Activated CD4-positive, CD25-positive, alpha-beta regulatory T cell treated with anti-CD3 and anti-CD28 coated beads, Interleukin-2, amount 50 U/mL, for 24 hours (primary cell): ENCODE measurements at places on chromosomes 3 and 15.

GRCh38 chr3:65245133-65246063 lies 557.6 kb upstream of the ADAMTS9 start:
- no peak for ATAC-seq

DNA sequence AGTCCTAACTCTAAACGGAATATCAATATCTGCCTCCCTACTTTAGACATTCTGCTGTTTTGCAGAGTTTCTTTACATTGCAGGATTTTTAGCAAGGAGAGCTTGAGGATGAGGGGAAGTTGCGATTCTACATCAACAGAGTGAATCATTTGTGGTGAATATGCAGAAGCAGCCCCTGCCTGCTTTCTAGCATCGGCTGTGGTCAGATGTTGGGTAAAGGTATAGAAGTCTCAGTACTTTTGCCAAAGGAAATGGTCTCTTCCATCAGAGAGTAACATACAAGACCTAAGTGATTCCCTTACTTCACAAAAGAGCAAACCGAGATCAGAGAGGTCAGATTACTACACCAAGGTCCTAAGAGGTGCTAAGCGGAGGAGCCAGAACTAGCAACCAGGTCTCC lies 15.2 kb downstream of the ST3GAL6 start:
- no peak for ATAC-seq

DNA sequence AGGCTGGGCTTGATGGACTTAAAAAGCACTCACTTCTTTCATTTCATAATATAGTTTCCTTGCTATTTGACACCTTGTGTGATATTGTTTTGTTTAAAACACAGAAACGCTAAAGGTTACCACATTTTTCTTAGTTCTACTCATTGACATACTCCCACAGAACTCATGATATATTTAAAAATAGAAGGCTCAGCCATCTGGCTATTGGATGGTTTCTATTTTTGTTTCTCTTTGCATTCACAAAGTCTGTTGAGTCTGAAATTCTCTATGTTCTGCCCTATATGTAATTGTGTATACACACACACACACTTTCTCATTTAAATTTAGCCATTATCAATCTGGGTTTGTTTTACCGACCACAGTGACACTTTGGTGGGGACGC lies 128.2 kb downstream of the SOX2 start:
- ATAC-seq: no peak

- ATAC-seq: no peak
These were observed 27.7 kb downstream of the HES1 start for GRCh38 chr3:194163697-194164096.

DNA sequence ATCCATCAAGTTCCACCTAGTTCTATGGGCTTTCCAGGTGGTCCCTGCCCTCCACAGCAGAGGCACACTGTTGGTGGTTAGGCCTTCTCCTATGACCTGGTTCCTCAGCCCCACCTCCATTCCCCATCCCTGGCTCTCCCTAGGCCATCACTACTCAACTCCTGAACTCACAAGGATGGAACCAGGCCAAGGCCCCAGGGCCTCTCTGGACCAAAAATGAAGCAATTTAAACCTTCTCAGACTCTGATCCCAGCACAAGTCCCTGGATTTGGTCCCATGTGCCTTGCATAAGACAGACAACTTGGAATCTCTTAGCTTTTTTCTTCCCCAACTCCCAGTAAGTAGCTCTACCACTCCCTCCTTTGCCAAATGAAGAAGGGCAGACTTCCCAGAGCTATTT lies 14.4 kb upstream of the ACAN start:
- ATAC-seq: no peak

DNA sequence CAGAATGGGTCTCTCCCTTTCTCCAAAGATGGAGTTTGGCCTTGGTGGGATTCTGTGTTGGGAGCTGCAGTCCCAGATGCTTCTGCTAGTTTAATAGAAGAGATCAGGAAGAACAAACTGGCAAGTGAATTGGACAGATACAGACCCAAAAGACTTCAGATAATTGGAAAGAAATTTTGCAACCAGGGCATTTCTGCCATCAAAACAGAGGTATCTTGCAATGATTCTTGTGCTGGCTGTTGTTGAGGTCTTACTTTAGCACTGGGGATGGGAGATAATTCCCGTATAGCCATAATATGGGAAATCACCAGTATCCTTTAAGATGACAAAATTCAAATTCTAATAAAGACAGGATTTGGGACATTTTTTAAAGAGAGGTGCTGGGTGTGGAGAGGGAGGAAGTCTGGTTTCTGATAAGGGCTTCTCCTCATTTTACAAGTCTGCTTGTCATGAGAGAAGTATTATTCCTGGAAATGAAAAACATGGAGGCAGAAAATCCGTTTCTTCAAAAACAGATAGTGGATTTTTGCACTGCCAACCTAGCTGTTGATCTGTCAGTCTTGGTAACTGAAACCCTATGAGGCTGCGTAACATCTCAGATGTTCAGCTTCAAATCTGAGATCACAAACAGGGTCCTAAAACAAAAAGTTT lies 40.1 kb downstream of the FNDC3B start:
- ATAC-seq: no peak

GRCh38 chr3:13338996-13339395 lies 81.1 kb downstream of the NUP210 start:
- ATAC-seq: no peak

DNA sequence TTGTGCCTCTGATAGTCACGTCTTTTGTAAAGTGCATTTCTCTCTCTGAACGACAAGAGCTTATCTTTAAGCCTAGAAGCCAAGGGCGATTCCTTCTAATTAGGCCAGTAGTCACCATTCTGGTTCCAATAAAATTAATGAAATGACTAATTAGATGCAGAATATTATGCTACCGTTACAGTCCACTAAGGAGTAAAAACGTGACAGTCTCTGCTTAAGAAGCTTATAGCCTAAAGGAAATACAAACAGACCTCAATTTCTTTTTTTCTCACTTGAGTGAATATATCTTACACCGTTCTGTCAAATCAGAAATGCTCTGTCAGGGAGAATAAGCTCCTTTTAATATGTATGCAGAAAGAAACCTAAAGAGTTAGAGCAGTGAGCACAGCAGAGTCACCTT lies 236.1 kb downstream of the CD47 start:
- ATAC-seq: no peak

GRCh38 chr3:16897254-16897926 lies 12.6 kb downstream of the PLCL2 start:
- ATAC-seq: peak; percentile 80

DNA sequence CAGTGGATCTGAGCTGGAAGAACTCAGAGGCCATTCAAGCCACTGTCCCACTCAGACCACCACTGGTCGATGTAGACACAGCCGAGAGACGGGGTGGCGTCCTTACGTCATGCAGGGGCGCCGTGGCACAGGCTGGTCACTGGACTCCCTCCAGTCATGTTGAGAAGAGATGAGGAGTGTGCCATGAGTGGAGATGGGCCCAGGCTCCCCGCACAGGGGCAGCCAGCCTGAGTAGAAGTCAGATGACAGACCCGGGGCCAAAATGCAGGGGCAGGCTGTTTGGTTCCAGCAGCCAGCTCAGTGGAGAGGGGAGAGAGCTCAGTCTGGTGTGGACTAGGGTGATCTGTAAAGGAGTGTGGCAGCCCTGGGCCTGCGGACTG lies 33.4 kb upstream of the KIF23 start:
- ATAC-seq: no peak

- no peak for ATAC-seq
These were observed 26.3 kb downstream of the COL6A6 start for GRCh38 chr3:130543322-130543721.

DNA sequence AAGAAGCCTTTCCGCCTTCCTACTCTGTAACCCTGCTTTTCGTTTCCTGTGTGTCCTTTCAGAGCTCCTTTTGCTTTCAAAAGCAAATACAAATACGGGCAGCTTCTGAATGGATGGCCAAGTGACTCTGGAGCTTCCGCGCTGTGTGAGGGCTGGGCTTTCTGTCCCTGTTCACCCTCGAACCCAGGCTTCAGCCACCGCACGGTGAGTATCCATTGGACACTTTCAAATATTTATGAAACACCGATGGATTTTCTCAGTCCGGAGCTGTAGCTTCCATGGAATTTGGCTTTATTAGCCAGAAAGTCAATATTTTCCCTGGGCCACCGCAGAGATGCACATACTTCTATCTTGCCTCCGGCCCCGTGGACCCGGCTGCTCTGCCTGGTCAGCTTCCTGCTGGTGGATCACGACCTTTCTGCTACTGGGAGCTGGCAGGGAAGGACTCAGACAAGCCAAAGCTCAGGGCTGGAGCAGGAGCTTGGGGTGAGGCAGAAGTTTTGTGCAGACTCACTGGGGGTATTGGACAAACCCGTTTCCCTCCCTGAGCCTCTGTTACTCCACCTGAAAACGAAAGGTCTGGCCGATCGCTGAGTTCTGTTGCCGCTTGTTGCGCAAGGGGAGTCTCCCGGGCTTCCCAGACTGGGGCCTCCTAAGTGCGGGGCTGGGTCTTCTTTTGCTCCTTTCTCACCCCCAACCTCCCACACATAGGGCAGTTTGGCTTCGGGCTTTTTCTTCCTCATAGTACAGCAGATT lies 63.6 kb downstream of the LINGO1 start:
- no peak for ATAC-seq

GRCh38 chr3:177646749-177647148 lies 449.5 kb upstream of the TBL1XR1 start:
- no peak for ATAC-seq
